NCI-H1694 treated with DMSO at 0.1 percent for 48 hours (cell line): ENCODE measurements at places on chromosomes 11 and 22.

DNA sequence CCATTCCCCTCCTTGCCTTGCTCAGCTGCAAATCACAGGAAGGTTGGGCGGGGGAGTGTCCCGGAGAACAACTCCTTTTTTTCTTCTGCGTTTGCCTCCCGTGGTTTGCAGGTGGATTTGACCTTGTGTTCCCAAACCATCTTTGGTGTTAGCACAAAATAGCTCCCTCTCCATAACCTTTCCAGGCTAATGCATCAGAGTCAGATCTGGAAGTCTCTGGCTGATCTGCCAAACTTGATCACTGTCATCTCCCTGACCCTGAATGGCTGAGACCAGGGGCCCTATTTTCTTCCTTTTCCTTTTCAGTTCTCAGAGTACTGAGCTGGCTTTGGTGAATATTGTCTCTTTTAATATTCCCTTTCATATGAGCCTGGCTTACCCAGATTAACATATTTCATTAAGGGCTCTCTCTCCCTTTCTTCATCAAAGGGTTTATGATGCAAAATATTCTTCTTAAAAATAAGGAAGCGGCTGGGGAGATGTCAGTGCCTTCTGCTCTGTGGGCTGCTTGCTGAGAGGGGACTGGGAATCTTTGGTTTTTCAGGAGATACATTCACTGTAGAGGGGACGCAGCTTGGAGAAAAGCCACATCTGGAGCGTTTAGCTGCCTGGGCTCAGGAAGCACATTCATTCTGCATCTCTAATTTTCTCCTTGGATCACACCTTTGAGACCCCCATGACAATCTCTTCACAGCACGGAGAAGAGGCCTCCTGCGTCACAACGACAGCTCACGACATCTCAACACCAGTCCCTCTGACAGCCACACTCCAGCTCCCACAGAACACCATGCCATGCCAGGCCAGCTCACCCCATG is 148.3 kb downstream of the CEP164 start:
- no peak for DNase-seq

GRCh38 chr22:29604076-29604360 is 585 bp downstream of the NF2 start:
- no peak for DNase-seq

GRCh38 chr11:57273448-57274058 is 36.5 kb upstream of the APLNR start:
- DNase-seq, result no peak

- no peak for DNase-seq
Observed at GRCh38 chr11:40315122-40315521, 1144.3 kb downstream of the LRRC4C start.
